ENCODE measurements at places on chromosomes 11 and 22.

GRCh38 chr22:26447584-26448329 is 18.7 kb downstream of the ASPHD2 start:
- no peak for DNase-seq

GRCh38 chr22:23714596-23715578 is 24.1 kb downstream of the RGL4 start:
- no peak for DNase-seq

DNA sequence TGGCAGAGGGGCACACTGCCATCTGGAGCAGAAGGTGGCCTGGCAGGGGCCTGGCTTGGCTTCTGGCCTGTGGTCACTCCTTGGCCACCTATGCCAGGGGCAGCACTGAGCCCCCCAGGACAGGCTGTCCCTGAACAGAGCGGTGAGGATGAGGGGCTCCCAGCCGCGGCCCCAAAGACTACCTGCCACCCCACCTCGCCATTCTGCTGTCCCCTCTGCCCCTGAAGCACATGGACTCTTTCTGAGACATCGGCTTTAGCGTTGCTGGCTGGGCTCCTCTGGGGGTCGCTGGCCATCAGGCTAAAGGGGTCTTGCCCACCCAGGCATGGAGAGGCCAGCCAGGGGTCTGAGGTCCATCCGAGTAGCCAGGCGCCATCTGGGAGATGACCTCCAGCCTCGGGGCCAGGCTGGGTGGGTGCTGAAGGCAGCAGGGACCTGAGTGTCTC is 87.8 kb downstream of the WNT7B start:
- DNase-seq: no peak

GRCh38 chr11:108199446-108200321 is 22.8 kb downstream of the NPAT start:
- DNase-seq: peak; percentile 43

DNA sequence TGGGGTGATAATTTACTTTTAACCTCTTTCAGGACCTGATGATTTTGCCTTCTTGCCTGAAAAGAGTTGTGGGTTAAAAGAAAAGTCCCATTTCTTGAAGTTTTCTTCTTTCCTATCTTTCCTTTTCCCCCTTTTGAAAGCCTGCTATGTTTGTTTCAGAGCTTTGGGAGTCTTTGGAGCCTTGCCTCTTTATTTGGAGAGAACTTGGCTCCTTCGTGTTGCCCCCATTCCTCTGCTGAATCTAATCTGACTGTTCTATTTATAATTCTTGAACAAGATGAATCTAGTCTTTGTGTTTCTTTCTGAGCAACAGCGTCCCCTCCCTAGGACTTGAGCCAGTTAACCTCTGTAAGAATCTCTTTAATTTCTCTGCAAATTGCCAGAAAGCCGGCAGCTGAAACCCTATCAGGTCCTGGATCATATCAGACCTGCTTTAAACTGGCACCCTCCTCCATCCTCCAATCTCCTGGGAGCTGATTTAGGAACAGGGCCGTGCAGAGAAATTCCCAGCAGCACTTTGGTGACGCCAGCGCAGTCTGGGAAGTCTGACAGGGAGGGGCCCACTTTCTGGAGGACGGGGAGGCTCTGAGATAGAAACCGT is 289.1 kb upstream of the SORL1-AS1 start:
- no peak for DNase-seq

Data from stimulated activated CD4-positive, alpha-beta T cell treated with anti-CD3 and anti-CD28 coated beads, TNF-alpha, amount 100 ng/mL, for 4 hours (primary cell).